ENCODE measurements at places on chromosomes 11 and 22.

- no peak for DNase-seq
Measured at GRCh38 chr11:93500759-93501158, 42.4 kb downstream of the SMCO4 start.

DNA sequence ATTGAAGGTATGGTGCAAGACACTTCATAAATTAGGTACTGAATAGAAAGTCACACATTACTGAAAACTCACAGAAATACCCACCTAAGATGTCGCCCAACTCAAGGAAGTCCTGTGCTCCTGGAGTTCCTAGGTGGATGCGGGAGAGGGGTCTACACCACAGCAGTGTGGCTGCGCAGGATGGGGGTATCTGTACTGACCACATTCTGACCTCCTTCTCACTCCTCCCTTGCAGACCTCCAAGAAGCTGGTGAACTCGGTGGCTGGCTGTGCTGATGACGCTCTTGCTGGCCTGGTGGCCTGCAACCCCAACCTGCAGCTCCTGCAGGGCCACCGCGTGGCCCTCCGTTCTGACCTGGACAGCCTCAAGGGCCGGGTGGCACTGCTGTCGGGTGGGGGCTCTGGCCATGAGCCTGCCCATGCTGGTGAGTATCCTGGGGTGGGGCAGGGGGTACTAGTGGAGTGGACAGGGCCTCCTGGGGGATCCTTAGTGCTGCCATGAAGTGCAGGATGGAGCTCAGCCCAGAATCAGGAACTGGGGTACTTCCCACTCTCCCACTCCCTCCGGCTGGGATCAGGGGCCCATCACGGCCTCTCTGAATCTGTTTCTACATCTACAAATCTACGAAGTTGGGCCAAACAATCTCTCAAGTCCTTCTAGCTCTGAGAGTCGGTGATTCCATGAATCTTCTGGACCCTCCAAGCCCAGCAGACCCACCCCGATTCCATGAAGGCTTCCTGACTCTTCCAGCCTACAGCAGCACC lies 4.9 kb downstream of the TKFC start:
- no peak for DNase-seq

- no peak for DNase-seq
Measured at GRCh38 chr22:37233751-37234631, 10.1 kb downstream of the RAC2 start.

DNA sequence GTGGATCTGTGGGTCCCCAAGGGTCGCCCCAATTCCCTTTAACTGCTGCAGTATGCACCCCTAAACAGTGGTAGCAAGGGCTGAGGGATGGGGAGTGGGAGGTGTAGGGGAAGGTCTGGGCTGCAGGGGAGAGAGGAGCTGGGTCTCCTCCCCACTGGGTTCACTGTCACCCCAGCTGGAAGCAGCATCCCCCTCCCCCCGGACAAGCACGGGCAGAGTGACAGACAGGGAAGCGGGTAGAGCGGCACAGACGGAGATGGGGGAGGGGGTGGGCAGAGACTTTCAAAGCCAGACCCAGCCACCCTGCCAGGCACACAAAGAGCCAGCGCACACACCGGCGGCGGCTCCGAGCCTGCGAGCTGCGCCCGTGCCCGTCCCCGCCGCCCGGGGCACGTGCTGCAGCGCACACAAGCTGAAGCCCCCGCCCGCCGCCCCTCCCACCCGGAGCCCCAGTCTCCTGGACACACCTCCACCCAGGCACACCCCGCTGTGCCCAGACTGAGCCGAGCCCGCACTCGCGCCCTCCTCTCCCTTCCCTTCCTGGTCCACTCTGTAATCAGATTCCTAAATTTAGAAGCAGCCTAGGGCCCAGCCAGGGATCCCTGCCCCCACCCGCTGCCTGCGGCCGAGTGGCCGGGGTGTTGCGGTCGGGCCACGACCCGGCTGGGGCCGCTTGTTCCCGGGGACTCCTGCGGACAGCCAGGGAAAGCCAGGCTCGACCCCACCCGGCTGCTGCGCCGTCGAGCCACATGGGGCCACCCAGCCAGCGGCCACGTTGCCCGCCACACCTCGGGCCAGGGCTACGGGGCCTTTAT lies 935 bp upstream of the RCOR2 start:
- no peak for DNase-seq

- no peak for DNase-seq
Measured at GRCh38 chr11:11860103-11860979, 18.6 kb downstream of the USP47 start.

DNA sequence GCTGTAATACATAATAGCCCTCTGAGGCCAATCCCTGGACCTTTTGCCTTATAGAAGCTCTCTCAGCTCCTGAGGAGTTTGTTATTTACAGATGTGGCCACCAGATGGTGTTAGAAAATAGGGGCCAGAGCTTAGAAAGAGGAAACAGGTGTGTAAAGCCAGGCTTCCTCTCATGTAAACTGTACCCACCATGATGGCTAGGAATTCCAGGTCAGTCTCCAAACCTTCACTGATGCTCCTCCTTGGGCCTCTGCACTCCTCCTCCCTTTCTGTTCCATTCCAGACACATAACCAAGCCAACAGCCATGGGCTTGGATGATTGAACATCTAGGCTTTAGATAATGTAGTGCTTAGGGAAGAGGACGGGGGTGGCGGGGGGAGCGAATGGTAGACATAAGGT lies 39.7 kb downstream of the USP35 start:
- no peak for DNase-seq

DNA sequence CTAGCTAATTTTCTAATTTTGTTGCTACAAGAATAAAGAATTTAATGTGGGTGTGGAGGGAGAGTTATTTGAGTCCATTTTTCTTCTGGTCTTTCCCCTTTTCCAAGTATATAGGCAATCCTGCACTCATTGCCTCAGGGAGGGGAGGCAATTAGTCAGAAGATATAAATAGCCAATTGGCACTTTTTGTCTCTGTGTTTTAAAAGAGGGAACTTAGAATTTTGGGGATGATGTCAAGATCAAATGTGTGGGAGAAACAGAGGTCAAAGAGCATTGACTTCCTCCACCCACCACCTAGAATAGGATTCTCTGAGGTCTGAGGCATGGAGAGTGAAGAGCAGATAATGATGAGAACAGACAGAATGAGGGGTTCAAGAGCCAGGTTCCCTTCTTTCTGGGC lies 120.3 kb upstream of the ZC3H12C start:
- no peak for DNase-seq

DNA sequence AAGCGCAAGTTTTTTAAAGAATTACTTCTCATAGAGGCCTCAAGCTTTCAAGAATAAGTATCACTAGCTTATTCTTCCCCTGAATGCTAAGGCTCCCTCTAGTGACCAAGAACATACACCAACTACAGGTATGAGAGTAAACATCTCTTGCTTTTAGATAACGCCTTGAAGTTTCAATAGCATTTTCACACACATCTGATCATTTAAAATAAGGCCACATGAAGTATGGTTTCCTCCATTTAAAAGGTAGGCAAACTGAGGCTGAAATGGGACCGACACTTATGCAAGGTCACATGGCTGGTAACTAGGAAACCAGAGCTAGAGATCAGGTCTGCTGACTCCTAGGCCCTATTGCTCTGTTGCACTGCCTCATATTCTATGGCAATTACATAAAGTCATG lies 66.5 kb downstream of the CCDC34 start:
- DNase-seq = no peak

- no peak for DNase-seq
Measured at GRCh38 chr11:44248109-44248508, 61.8 kb downstream of the ALX4 start.

- no peak for DNase-seq
Measured at GRCh38 chr11:63510360-63511047, 4.6 kb downstream of the LGALS12 start.

DNA sequence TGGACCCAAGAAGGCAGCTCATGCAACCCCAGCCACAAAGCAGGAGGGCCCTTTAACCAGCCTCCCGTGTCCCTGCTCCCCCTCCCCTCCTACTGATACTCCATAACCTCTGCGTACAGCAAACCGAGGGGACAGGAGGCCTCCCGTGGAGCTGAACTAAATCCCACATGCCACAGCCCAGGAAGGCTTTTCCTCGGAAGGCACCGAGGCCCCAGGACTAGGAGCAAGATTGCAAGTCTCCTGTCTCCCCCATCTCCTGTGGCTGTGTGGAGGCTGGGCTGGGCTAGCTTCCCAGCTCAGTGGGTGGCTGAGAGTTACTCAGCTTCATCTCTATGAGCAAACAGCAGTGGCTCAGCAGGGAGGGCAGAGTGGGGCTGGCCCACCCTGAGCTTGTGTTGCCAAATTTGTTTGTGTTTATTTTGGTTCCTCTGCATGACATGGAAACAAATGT lies 62.7 kb upstream of the NECTIN1 start:
- DNase-seq = no peak

DNA sequence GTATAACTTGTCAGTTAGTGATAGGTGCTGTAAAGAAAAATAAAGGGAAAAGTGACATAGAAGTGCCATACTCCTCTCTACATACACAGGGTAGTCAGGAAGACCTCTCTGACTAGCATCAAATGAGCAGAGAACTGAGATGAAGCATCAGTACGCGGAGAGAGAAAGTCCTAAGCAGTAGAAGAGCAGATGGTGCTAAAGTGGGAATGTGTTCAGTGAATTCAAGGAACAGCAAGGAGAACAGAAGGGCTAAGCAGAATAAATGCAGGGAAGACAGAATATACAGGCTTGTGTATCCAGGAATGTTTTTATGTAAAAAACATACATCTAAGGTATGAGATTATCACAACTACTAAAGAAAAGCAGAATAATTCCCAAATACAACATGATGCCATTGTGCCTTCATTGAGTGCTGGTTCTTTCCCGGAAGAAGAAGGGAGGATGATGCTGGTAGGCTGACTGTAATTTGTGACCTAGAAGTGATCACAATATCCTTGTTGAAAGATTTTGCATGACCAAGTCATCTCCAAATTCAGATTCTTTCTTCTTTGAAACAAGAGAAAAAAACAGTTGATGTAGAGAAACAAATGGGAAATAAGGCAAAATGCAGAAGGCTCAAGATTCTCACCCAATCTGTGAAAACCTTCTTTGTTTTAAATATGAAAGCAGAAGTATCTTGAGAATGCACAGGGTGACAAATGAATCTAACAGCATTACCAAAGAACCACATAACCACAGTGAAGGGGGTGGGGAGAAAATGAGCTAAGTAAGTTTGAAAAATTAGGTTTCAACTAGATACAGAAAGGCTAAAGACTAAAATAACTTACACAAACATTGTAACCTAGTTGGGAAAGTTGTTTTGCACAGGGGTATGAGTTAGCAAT lies 20.5 kb downstream of the MRE11 start:
- peak; percentile 77 for DNase-seq

DNA sequence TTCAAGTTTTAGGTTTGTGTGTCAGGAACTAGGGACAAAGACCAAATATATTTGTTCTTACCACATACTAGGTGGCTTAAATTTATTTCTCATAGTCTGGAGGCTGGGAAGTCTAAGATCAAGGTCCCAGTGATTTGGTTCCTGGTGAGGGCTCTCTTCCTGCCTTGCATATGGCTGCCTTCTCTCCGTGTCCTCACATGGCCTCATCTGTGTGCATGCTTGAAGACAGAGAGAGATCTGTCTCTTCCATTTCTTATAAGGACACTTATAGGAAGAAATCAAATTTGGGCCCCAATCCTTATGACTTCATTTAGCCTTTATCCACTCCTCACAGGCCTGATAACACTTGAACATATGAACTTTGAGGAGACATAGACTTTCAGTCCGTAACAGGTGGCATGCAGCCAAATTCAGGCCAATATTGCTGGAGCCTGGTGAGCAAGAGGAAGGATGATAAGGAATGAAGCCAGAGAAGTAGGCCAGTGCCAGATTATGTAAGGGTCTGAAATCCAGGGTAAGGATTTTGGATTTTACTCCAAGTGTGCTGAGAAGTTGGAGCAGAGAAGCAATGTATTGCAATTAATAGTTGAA lies 35.1 kb downstream of the TTC17 start:
- no peak for DNase-seq

GRCh38 chr22:49697047-49697446 lies 130.6 kb downstream of the BRD1 start:
- no peak for DNase-seq

GRCh38 chr11:15828215-15828853 lies 528.0 kb downstream of the SOX6 start:
- DNase-seq = no peak

DNA sequence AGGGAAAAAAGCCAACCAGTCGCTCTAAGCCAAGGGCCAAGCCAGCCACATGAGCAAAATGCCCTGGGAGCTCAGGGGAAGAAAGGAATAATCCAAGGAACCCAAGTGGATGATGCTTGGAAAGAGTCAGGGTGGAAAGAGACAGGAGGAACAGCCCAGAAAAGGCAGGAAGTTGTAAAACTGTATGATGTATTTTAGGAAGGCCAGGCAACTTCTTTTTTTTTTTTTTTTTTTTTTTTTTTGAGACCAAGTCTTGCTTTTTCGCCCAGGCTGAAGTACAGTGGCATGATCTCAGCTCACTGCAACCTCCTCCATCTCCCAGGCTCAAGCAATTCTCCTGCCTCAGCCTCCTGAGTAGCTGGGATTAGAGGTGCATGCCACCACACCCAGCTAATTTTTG lies 1.6 kb downstream of the LGALS12 start:
- no peak for DNase-seq

DNA sequence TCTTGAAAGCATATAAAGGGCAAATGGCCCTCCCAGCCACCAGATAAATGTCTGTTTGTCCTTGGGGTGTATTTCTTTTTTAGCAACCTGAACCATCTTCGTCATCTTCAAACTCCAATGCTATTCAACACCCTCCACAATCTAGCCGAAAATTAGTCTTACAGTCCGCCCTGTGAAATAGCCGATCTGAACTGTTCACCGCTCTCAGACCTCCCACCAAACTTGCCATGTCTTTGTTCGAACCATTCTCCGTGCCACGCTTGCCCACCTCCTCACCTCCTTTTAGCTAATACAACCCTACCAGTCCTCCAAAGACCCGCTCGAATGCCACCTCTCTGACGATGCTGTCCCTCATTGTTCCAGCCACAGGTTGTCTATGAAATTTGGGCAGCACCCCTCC lies 46.0 kb downstream of the SC5D start:
- no peak for DNase-seq

DNA sequence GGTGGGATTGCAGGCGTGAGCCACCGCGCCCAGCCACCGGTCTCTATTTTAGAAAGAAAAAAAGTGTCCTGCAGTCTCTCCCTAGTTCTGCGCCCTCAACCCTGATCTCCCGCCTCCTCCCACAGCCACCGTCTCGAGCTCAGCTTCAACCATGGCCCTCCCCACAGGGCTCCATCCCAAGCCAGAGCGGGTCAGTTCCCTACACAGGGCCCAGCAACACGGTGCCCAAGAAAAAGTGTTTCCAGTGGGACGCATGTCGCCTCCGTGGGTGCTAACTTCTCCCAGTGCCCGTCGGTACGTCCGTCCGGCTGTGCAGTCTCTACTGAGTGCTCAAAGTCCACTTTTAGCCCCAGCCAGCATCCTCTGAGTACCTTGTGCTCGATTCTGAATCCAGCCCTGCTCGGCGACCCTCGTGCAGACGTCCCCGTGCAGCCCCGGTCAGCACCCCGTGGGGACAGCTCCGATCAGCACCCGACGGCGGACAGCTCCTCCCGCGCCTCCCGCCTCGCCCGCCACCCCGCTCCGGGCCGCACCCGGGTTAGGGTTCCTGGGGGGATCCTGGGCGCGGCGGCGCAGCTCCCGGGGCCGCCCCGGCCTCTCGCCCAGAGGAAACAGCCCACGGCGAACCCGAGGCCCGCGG lies 657 bp upstream of the MAPK8IP2 start:
- no peak for DNase-seq

- no peak for DNase-seq
Measured at GRCh38 chr11:49995565-49995964, 13.2 kb upstream of the OR4C12 start.
